Fibroblast of mammary gland (primary cell): ENCODE measurements at places on chromosomes 2 and 18.

DNA sequence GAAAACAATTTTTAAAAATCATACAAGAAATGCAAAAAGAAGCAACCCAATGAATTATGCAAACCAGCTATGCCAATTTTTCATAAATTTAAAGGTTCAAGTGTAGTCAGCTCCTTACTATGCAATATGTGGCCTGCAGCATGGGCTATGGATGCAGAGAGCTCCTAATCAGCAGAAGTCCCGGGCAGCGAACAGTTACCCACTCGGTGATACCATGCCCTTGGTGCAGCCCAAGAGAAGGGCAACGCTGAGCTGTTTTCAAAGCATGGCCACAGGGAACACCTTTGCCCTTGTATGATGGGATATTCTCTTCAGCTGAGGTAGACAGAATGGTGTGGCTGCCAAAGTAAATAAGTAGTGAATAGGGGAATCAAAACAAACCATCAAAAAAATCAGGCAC is 17.3 kb upstream of the ARL5A start:
- no peak for DNase-seq

DNA sequence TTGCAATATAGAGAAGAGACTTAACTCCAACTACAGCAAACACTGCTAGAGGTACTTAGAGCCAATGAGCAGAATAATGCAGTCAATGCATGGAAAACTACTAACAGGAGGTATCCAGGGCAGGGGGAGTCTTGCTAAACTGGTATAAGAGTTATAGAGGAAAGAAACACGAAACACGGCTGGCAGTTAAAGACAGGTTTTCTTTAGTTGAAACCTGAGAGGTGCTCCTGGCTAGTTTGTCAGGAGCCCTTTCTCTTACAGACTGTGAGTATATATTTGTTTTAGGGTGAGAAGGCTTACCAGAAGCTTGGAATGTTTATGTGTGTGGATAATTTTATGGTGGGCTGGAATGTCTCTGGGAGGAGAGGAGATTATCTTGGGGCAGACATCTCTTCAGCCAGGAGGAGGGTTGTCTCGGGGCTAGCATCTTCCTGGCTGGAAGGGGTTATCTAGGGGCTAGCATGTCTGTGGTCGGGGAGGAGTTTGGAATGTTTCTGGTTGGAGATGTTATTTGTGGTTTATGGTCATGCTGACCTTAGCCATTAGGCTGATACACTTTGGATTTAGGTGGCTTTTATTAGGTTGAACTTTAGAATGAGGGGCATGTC is 1048.8 kb downstream of the DPP10 start:
- DNase-seq = no peak

- no peak for DNase-seq
Measured at GRCh38 chr2:13533524-13533922, 816.8 kb downstream of the TRIB2 start.

GRCh38 chr2:130787841-130788240 is 32.5 kb downstream of the AMER3 start:
- no peak for DNase-seq

GRCh38 chr2:158905784-158906183 is 62.7 kb upstream of the TANC1 start:
- no peak for DNase-seq
